MCF 10A (cell line): ENCODE measurements at places on chromosomes 4 and X. TPM values are rescaled to one million over a fixed set of nuclear protein-coding genes. Genes with fewer than 3 reads are reported as not detected.

The SLC10A7 gene
- 23.0 and 27.4 TPM in 2 replicates for total RNA-seq

The FRYL gene
- 52.3 and 53.9 TPM in 2 replicates for total RNA-seq

The SSX2 gene
- total RNA-seq: not detected in 2 replicates

The SERTM2 gene
- not detected in 2 replicates for total RNA-seq

The COMMD8 gene
- total RNA-seq: 21.1 and 21.3 TPM in 2 replicates

The POLN gene
- 2.8 and 3.1 TPM in 2 replicates for total RNA-seq

The KLB gene
- not detected in 2 replicates for total RNA-seq

The PDGFC gene
- 74.8 and 83.7 TPM in 2 replicates for total RNA-seq

The CD38 gene
- total RNA-seq: not detected in 2 replicates

The RAP1GDS1 gene
- total RNA-seq: 61.3 and 68.9 TPM in 2 replicates

The EGF gene
- 0.12 TPM in 1 of 2 replicates, not detected in the other for total RNA-seq

The TMPRSS11A gene
- total RNA-seq: not detected in 2 replicates

The RNF4 gene
- 81.4 and 89.7 TPM in 2 replicates for total RNA-seq

The IBSP gene
- not detected in 2 replicates for total RNA-seq

The NEXMIF gene
- total RNA-seq: not detected in 2 replicates

The EGFL6 gene
- total RNA-seq: not detected in 2 replicates

The ALAS2 gene
- total RNA-seq: not detected in 2 replicates

The SYTL5 gene
- total RNA-seq: 0.07 TPM in 1 of 2 replicates, not detected in the other

The RHOH gene
- total RNA-seq: not detected in 2 replicates

The TEC gene
- total RNA-seq: 1.1 and 1.6 TPM in 2 replicates

The FGF5 gene
- total RNA-seq: not detected in 2 replicates

The KIF4A gene
- 13.6 and 19.0 TPM in 2 replicates for total RNA-seq

The PPEF2 gene
- not detected in 2 replicates for total RNA-seq

The MAP7D2 gene
- 0.19 TPM in 1 of 2 replicates, not detected in the other for total RNA-seq

The ADAMTS3 gene
- 0.25 and 0.58 TPM in 2 replicates for total RNA-seq

The MTMR8 gene
- not detected in 2 replicates for total RNA-seq

The CSAG1 gene
- not detected in 2 replicates for total RNA-seq

The IL2 gene
- not detected in 2 replicates for total RNA-seq

The UGT2B15 gene
- total RNA-seq: not detected in 2 replicates

The USP26 gene
- not detected in 2 replicates for total RNA-seq

The INTU gene
- 5.9 and 9.2 TPM in 2 replicates for total RNA-seq

The SPOCK3 gene
- total RNA-seq: not detected in 2 replicates

The PCDH10 gene
- total RNA-seq: not detected in 2 replicates

The DCX gene
- not detected in 2 replicates for total RNA-seq

The MAP9 gene
- 13.2 and 14.2 TPM in 2 replicates for total RNA-seq

The CCDC120 gene
- 10.3 and 14.4 TPM in 2 replicates for total RNA-seq

The ZCCHC12 gene
- total RNA-seq: not detected in 2 replicates

The PABPC1L2A gene
- total RNA-seq: not detected in 2 replicates

The SLC39A8 gene
- total RNA-seq: 35.1 and 43.3 TPM in 2 replicates

The FAM9C gene
- not detected in 2 replicates for total RNA-seq

The DCLK2 gene
- total RNA-seq: 0.98 and 1.2 TPM in 2 replicates

The GAGE2A gene
- not detected in 2 replicates for total RNA-seq

The GSX2 gene
- not detected in 2 replicates for total RNA-seq

The RNF150 gene
- total RNA-seq: 0.32 and 0.44 TPM in 2 replicates

The XAGE5 gene
- not detected in 2 replicates for total RNA-seq

The PYURF gene
- 80.9 and 82.5 TPM in 2 replicates for total RNA-seq

The KDR gene
- total RNA-seq: 0.34 and 0.37 TPM in 2 replicates

The NUDT10 gene
- not detected in 2 replicates for total RNA-seq

The TCEAL6 gene
- total RNA-seq: not detected in 2 replicates

The GPR173 gene
- total RNA-seq: 1.3 TPM in 2 replicates

The RHOXF2B gene
- total RNA-seq: not detected in 2 replicates

The SRPK3 gene
- not detected in 2 replicates for total RNA-seq

The AFM gene
- total RNA-seq: not detected in 2 replicates

The HSPA4L gene
- total RNA-seq: 45.9 and 68.9 TPM in 2 replicates

The CSAG2 gene
- total RNA-seq: not detected in 2 replicates
